ENCODE measurements at places on chromosomes 11 and 22. TPM values are rescaled to one million over a fixed set of nuclear protein-coding genes. Genes with fewer than 3 reads are reported as not detected.

The PARVB gene
- 5.1 TPM for total RNA-seq

DNA sequence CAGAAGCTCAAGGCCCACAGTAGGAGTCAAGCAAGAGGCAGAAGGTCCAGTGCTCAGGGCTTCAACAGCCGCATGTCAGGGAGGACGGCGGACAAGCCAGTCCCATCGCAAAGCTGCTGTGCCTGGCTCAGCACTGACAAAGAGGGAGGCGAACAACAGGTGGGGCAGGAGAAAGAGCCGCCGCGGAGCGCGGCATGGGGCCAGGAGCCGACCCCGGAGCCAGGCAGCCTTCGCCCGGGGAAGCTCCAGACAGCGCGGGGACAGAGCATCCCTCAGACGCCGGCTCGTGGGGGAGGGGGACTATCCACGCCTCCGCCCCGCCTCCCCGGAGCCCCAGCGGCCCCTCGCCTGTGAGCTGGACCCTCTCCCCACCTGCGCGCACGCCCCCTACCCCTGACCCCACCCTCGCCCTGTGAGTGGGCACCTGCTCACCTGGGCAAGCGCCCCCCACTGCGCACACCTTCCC lies 369 bp downstream of the DHCR7 start:
- DNase-seq = peak; percentile 35

The TRIM51 gene
- not detected for total RNA-seq

- no peak for DNase-seq
Observed at GRCh38 chr11:65305501-65306268, 9.0 kb upstream of the CDC42EP2 start.

DNA sequence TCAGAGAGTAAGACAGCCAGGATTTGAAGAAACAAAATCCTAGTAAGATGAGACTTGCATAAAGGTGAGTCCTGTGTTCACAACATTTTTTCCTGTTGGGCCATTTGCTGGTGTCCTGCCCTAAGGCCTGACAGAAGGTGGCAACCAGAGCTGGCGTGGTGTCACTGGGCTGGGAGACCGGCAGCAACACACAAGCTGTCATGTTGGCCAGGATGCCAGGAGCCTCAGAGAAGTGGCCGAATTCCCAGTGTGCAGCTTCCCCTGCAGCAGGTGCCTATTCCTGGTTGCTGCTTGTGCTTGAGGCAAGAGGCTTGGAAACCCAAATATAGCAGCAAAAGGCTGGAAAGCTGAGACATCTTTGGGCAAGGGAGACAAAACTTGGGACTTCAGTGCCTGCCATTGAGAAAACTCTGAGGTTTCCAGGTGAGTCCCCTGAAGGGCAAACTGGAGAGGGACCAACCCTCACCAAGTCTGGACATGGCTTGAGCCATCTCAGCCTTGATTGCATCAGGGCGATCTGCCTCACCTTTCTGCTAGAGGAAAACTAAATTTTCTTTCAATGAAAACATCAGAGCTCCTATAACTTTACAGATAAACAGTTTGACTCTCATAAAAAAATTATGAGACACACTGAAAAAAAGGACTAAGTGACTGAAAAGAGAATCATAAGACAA lies 25.9 kb downstream of the ALG12 start:
- DNase-seq = peak; percentile 93

The OR51E1 gene
- 0.18 TPM for total RNA-seq

The C11orf87 gene
- total RNA-seq = 34.8 TPM

DNA sequence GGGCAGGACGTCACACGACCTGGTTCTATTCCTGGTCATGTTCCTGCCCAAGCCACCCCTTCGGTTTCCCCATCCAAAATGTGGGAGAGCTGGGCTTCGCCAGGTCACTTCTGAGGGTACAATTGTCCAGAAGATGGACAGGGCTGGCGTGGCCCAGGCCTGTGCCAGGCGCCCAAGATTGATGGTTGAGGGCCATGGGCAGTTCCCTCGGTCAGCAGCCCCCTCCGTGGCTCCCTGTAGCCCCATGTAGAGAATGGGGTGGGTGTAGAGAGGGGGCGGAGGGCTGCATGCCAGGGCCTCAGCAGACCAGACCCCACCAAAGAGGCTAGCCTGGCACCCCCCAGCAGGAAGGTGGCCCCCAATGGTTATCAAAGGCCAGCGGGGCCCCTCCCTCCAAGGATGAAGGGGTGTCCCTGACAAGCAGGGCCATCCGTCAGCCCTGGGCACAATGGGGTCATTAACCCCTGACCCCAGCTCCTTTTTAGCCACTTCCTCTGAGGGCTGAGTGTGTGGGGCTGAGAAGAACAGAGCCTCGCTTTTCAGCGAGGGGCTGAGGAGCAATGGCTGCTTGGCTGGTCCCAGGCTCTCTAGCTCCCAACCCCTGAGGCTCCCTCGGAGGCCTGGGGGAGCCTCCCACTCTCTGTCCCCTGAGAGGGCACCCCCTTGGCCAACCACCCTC lies 11.0 kb upstream of the PICK1 start:
- no peak for DNase-seq

DNA sequence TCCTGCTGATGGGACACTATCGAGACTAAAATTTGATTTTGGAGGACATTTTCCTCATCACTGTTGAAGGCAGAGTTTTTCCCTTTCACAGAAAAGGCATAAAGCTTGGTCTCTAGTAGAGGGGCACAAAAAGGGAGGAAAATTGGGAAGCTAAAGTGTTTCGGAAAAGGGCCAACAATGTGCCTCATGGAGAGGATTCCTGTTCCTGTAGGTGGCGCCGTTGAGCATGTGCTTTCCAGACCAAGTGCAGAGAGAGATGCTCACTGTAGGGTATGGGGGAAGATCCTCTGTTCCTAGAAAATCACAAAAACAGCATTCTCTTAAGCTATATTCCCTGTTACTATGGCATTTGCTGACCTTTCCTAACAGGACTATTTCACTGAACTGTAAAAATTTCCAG lies 18.4 kb upstream of the OR4C5 start:
- DNase-seq = no peak

The CDC42EP1 gene
- 2.6 TPM for total RNA-seq

- no peak for DNase-seq
Observed at GRCh38 chr11:122141725-122142124, 25.7 kb upstream of the BLID start.

The HEPHL1 gene
- total RNA-seq = not detected

The AIFM3 gene
- total RNA-seq = 6.4 TPM

Measured in cerebellum (tissue), 4 donors.